Endothelial cell of umbilical vein (primary cell): ENCODE measurements at places on chromosomes 3 and 15. TPM values are rescaled to one million over a fixed set of nuclear protein-coding genes. Genes with fewer than 3 reads are reported as not detected.

DNA sequence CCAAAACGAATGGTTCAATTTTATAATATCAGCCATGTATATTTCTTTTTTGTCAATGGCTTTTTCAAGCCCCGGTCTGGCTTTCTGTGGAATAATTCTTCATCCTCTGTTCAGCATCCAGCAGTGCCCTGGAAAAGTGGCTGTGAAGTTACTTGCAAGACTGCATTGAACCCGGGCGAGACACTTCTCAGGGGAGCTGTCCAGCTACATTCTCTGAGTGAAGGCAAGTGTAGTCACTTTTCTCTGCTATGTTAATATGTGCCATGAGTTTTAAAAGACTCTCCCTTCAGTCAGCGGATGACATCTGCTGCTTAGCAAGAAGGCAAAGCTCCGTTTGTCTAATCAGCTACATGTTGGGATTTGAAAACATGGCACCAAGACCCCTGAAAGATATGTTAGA is 81.3 kb upstream of the RGMA start:
- no peaks in the 10 kb centered on the region for H3K27me3 ChIP-seq
- no peak overlapping the region for H3K4me3 ChIP-seq
- no peak for DNase-seq
- no peak overlapping the region for H3K27ac ChIP-seq

GRCh38 chr15:97425596-97425995 is 534.9 kb upstream of the ARRDC4 start:
- no peak overlapping the region for H3K4me3 ChIP-seq
- no peaks in the 10 kb centered on the region for H3K36me3 ChIP-seq
- H3K27ac ChIP-seq, result no peak overlapping the region
- H3K27me3 ChIP-seq, result no peaks in the 10 kb centered on the region
- no peaks in the 10 kb centered on the region for H3K4me1 ChIP-seq

GRCh38 chr3:39401983-39402382 is 4.5 kb upstream of the RPSA start:
- H3K4me1 ChIP-seq, result no peaks in the 10 kb centered on the region
- no peak overlapping the region for H3K4me3 ChIP-seq
- H3K27ac ChIP-seq, result no peak overlapping the region
- no peaks in the 10 kb centered on the region for H3K27me3 ChIP-seq

GRCh38 chr3:64599651-64600050 is 88.1 kb downstream of the ADAMTS9 start:
- no peak for DNase-seq
- no peak overlapping the region for H3K27ac ChIP-seq
- no peak overlapping the region for H3K4me3 ChIP-seq
- no peaks in the 10 kb centered on the region for H3K27me3 ChIP-seq
- H3K4me1 ChIP-seq, result peaks cover 3% of the 10 kb centered on the region

DNA sequence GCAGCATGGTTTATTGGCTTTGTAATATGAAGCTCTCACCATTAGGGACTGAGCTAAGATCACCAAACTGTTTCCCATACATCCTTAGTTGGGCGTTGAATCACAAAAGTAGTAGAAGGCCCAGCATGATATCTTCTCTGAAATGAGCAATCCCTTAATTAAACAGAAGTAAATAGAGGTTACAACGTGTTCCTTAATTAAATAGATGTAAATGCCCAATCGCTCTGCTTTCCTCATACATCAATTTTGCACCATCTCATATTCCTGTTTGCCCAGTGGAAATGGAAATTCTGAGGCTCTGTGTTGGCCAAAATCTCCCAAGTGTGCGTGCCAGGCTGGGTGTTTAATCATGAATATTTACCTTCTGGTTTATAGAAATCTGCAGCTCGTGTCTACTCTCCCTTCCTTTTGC is 107.4 kb upstream of the FOXB1 start:
- H3K4me1 ChIP-seq, result no peaks in the 10 kb centered on the region
- H3K4me3 ChIP-seq, result no peak overlapping the region

DNA sequence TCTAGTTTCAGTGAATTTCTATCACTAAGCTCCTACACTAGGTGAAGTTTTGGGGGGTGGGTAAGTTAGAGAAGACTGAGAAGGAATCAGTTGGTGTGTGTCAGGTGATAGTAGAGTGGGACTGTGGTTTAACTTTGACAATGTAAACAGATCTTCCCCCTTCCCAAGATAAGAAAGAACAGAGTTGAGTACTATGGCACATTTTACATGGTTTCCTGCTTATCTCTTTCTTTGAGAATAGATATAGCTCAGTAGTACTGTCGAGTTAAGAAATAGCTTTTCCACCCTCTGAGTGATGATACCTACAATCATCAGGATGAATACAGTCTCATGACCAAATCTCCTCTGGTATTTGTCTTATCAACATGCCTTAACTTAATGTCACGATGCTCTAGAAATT is 42.8 kb downstream of the GAP43 start:
- no peaks in the 10 kb centered on the region for H3K4me1 ChIP-seq
- H3K36me3 ChIP-seq, result no peaks in the 10 kb centered on the region
- H3K27ac ChIP-seq, result no peak overlapping the region
- H3K27me3 ChIP-seq, result peaks cover 11% of the 10 kb centered on the region
- no peak overlapping the region for H3K4me3 ChIP-seq

DNA sequence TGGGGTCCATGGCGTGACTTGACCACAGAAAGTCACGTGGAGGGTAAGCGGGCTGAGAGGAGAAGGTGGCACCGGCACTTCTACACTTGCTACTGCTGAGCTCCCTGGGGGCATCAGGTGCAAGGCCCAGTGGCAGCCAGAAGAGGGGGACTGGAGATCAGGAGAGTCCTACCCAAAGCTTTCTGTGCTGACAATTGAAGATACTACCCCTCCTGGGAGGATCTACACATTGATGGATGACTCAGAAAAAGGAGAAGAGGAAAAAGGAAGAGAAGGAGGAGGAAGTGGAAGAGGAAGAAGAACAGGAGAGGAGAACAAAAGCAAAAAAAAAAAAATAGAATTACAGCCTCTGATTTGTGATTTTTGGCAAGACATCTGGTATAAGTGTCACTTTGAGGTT is 41.2 kb downstream of the MYO5C start:
- no peaks in the 10 kb centered on the region for H3K36me3 ChIP-seq
- no peaks in the 10 kb centered on the region for H3K27me3 ChIP-seq
- no peak overlapping the region for H3K4me3 ChIP-seq
- H3K4me1 ChIP-seq, result peaks cover 34% of the 10 kb centered on the region

Gene ACKR4
- 13.5 and 14.3 TPM in 2 replicates for polyA plus RNA-seq
